ENCODE measurements at places on chromosomes 6 and 20.

GRCh38 chr6:156890627-156891314 lies 113.6 kb downstream of the ARID1B start:
- no peak for DNase-seq

GRCh38 chr6:71289039-71289801 lies 609 bp downstream of the OGFRL1 start:
- no peak for DNase-seq

- no peak for DNase-seq
Observed at GRCh38 chr6:139649732-139650131, 275.3 kb upstream of the CITED2 start.

GRCh38 chr6:135141728-135142127 lies 39.4 kb upstream of the MYB start:
- DNase-seq = no peak

DNA sequence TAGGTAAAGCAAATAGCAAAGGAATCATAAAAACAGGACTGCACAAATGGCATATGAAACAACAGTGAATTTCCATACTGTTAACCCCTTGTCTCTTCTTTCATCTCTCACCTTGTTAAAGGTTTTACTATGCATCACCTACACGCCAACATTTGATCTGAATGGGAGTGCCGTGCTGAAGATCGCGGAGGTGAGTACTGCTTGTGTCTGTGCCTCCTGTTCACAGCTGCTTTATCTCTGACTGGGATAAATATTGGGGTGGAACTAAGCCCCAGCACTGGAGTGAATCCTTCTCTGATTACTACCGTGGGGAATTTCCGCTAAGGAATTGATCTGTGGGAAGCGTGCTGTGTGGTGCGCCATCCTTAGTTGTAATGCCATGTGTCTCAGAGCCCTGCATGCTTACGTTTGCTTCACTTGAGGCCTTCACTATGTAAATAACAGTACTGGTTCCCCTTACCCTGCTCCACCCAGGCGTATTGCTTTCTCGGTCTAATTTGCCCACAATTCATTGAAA lies 11.4 kb upstream of the PBOV1 start:
- DNase-seq = no peak

DNA sequence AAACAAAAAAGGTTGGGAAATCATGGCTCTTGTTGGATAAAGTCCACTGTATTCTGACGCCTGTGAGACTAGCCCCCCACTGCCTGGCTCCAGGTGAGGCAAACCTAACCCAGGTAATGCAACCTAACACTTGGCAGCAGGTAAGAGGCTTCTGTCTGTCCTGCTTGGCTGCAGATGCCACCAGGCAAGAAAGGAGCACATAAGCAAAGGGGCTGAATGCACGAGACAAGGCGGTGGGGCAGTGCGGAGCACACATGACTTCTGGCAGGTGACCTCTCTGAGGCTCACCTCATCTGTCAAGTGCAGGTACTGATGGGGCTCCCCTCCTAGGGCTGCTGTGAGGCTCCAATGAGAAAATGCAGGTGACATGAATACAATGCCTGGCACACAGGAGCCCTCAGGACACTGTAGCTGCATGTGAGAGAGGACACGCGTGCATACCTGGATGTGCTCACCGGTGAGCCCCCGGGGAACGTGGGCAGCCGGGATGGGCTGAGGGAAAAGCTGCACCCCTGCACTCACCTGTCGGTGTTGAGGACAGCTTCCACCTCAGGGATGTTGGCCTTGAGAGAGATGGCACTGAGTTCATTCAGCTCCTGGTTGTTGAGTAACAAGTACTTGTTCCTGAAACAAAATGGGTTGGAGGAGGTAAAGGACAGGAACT lies 54.1 kb downstream of the MYH7B start:
- no peak for DNase-seq

DNA sequence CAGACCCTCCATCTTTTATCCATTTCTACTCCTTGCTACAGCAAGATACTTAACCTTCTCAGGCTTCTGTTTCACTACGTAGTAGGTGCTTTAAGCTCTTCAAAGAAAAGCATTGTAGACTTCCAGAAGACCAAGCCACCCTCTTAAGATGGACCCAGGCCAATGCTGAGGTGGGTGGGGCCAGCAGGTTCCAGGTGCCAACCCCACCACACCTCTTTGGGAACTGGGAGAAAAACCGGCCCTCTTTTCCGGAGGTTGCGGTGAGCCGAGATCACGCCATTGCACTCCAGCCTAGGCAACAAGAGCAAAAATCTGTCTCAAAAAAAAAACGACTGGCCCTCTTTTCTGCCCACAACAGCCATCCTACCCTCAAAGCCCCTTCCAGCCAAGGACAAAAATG lies 10.6 kb upstream of the HMGA1 start:
- DNase-seq = no peak

- DNase-seq = no peak
Observed at GRCh38 chr6:91317247-91317835, 730.5 kb upstream of the MAP3K7 start.

GRCh38 chr6:139858429-139858828 lies 484.0 kb upstream of the CITED2 start:
- DNase-seq = no peak

GRCh38 chr20:62675156-62675876 lies 33.0 kb downstream of the SLCO4A1 start:
- no peak for DNase-seq

GRCh38 chr6:125918681-125919566 lies 37.6 kb upstream of the HINT3 start:
- peak; percentile 62 for DNase-seq

GRCh38 chr6:147716434-147716833 lies 207.9 kb downstream of the SAMD5 start:
- DNase-seq = no peak

DNA sequence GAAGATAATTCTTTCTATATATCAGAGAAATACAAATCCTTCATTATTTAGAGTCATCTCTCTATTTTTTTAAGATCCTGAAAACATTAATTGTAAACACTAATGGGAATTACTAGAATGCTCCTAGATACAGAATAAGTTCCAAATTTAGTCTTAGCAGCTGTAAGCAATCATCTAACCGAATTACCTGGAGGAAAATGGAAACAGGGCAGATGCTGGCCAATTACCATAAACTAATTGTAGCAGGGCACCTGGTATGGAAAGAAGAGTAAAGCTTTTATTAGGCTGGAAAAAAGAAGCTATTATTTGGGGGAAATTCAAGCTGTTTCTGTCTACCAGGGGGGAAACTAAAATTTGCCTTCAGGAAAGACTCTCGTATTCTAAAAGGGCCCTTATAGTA lies 257.5 kb downstream of the MMUT start:
- DNase-seq = no peak

GRCh38 chr6:56293781-56294180 lies 46.4 kb upstream of the COL21A1 start:
- no peak for DNase-seq

DNA sequence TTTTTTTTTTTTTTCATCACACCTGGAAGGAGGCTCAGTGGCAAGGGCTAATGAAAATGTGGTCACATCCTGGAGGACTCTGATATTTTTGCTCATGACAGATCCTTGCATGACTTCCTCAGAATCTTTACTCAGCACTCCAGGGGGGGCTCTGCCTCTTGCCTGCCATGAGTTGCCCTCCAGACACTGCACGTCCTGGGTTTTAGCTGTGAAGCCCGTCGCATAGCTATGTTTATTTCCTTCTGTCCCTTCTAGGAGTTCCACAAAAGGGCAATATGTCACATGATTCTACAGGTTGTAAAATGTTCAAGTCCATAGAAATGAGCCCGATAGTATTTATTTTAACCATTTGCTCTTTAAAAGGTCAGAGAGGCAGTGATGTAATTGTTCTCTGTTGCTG lies 18.2 kb downstream of the MAS1 start:
- DNase-seq = no peak

DNA sequence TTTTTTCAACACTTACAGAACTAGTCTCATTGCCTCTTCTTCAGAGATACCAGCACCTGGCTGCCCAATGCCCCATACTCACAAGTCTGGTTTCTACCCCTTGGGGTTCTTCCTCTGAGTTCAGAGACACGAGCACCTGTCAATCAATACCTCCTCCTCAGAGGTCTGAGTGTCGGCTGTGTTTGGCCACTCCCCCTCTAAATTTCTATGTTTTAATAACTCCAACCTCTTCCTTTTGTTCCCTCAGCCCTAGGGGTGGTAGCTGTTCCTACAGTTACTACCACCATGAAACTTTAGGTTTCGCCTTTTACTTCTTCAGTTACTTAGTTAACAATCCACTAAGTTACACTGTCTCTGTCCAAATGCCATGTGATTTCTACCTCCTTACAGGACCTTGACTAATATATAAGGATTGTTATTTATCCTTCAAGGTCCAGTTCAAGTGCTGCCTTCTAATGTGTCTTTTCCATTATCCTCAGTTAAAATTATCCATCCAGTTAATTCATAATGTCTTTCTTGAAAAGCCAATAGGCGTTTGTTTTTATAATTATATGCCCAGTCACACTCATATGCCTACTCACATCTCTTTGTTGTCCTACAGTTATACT lies 14.6 kb upstream of the PHF20 start:
- no peak for DNase-seq

- no peak for DNase-seq
Observed at GRCh38 chr6:157630463-157631080, 192.5 kb upstream of the SNX9 start.

DNA sequence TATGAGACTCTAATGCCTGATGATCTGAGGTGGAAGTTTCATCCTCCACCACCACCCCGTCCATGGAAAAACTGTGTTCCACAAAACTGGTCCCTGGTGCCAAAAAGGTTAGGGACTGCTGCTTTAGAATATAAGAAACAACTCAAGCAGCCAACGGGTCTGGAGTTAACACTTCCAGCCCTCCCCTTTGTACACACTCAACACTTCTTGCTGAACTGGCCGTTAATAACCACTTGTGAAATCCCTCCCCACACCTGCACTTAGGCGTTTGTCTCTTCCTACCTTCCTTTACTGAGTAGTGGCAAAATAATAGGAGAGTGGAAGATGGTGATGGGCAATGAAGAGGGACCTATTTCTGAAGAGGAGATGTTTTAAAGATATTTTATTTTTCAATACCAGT lies 10.5 kb downstream of the SAYSD1 start:
- no peak for DNase-seq

GRCh38 chr6:52489881-52490280 lies 69.7 kb downstream of the EFHC1 start:
- no peak for DNase-seq

DNA sequence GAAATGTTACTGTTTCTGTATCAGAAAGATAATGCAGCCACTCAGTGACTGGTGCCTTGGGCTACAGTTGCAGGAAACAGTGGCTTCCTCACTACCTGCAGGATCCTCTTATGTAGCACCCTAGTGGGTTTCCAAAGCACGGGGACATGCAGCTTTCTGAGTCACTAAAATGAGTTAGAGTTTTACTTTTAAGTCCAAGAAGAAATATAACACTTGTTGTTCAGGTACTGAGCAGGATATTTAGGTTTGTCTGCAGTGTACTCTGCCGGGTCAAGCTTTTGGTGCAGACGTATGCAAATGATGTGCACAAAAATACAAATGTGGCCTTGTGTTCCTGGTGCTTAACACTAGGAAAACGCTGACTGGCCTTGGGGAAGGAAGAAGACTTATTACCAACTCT lies 22.0 kb downstream of the ACSS1 start:
- DNase-seq = no peak

DNA sequence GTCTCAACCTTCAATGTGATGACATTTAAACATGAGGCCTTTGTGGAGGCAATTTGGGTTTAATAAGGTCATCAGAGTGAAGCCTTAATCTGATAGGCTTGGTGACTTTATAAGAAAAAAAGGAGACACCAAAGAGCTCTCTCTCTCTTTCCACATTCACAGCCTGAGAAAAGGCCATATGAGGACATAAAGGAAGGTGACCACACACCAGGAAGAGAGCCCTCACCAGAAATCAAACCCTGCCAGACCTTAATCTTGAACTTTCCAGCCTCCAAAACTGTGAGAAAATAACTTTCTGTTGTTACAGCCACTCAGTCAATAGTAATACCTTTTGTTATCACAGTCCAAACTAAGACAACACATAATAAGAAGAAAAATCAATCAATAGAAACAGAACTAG lies 47.7 kb downstream of the COL12A1 start:
- DNase-seq = no peak

DNA sequence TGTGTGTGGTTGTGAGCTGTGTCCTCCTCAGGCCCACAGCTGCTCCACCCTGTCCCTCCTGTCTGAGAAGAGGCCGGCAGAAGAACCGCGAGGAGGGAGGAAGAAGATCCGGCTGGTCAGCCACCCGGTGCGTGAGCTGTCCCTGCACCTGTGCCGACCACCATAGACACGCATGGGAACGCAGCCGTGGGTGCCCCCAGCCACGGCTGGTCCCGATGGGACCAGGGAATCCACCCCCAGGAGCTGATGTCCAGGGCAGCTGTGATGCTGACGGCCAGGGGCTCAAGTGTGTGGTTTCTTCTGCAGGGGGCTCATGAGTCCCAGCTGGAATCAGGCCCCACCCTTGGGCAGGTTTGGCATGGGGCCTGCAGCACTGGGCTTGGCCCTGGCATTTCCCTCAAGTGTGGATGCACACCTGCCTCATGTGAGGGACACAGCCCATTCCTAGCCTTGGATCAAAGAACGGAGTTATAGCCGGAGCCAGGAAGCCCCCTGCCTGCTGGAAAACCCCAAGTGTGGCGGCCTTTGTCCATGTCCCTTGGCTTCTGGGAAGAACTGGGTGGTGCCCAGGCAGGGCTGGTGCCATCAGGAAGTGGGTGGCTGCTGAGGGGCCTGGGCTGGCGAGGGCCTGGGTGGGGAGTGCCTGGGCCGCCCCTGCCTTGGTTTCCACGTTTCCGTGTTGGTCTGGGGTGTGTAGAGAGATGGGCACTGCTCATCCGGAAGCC lies 4.6 kb upstream of the TNFRSF6B start:
- no peak for DNase-seq

DNA sequence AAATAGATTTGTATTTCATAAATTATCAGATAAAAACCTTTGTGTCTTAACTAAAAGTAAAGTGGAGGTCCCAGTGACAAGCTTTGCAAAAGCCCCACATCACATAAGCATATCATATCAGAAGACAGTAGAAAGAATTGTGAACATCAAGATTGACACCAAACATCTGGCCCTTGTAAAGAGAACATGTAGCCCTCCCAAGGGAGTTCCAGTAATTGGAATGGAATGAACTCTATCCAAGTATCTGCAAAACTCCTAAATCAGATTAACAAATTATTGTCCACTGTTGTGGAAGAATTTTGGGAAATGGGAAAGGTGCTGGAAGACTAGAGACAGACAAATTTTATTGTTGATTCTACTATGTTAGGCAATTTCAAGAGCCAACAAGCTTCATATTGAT lies 268.8 kb downstream of the KCNQ5 start:
- DNase-seq = no peak

- DNase-seq = no peak
Observed at GRCh38 chr6:91822581-91822980, 1235.7 kb upstream of the MAP3K7 start.

GRCh38 chr6:346386-347030 lies 45.0 kb upstream of the IRF4 start:
- DNase-seq = no peak

GRCh38 chr20:55793986-55794385 lies 211.3 kb downstream of the CBLN4 start:
- no peak for DNase-seq

GRCh38 chr6:47162793-47163192 lies 120.7 kb upstream of the ADGRF1 start:
- DNase-seq = no peak

- no peak for DNase-seq
Observed at GRCh38 chr20:62999580-62999979, 7.2 kb downstream of the BHLHE23 start.

- no peak for DNase-seq
Observed at GRCh38 chr20:23235173-23236027, 115.2 kb upstream of the NXT1 start.
